ENCODE measurements at places on chromosomes 13 and 19. TPM values are rescaled to one million over a fixed set of nuclear protein-coding genes. Genes with fewer than 3 reads are reported as not detected.

DNA sequence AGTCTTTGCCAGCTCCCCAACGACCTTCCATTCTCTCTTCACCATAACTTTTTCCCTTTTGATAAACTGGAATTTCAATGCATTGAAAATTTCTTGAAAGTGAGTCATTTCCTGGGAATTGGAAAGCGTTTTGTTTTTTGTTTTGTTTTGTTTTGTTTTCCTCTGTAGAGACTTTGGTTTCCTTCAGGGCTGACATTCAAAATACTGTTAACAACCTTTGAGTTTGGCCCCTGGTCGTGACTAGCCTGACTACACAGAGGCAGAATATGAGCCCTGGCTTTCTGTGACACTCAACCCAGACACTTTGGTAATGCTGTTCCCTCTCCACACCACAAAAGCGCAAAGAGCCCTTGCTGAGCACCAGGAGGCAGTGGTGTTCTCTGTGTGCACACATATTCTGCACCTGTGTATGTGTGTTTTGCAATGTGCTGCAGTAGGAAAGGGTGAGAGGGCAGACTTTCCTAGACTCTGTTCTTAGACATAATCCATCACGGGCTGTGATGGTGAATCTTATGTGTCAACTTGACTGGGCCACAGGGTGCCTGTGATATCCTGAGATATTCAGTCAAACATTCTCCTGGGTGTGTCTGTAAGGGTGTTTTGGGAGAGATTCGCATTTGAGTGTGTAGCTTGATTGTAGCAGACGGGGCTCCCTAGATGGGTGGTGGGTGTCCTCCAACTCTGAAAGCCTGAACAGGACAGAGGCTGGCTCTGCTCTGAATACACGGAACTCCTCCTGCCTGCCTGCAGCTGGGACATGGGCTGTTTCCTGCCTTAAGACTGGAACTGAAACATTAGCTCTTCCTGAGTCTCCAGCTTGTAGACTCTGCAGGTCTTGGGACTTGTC, 29.5 kb upstream of the ANKRD10 start:
- no peak overlapping the region for H3K27ac ChIP-seq
- DNase-seq: peak; percentile 37
- no peak overlapping the region for H3K4me3 ChIP-seq
- no peaks in the 10 kb centered on the region for H3K27me3 ChIP-seq
- H3K4me1 ChIP-seq: no peaks in the 10 kb centered on the region

DNA sequence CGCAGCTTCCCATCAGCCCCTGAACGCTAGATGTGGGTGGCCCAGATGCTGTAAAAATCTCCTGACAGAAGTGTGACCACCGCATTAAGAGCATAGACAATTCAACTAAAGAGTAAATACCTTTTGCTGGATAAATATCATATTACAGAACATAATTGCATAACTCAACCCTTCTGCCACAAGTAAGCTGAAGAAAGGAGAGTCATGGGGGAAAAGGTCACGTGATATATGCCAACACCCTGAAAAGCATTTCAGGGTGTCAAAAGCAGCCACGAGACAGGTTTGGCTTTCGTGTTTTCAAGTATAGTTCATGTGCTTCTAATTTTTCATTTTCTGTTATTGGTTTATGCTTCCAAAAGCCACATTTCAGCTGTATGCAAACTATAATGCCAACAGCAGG, 71.3 kb downstream of the LHFPL6 start:
- H3K27me3 ChIP-seq: no peaks in the 10 kb centered on the region
- no peaks in the 10 kb centered on the region for H3K4me1 ChIP-seq
- no peak overlapping the region for H3K27ac ChIP-seq

DNA sequence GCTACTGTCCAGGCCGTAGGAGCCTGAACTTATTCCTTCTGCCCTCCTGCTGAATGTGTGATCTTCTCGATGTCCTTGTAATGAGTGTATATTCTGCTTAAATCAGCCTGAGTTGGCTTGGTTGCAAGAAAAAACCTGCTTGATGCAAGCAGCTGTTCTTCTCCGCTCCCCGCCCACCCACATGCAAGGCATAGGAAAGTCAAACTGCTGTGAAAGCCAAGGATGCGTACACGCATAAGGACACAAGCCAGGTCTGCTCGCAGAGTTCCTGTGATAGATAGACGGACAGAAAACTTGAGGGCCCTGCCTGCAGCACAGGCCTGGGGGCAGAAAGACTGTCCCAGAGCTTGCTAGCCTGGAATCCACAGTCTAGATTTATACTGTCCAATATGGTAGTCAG, 101.1 kb downstream of the DNAJC15 start:
- no peaks in the 10 kb centered on the region for H3K27me3 ChIP-seq
- DNase-seq: no peak
- H3K36me3 ChIP-seq: no peaks in the 10 kb centered on the region

DNA sequence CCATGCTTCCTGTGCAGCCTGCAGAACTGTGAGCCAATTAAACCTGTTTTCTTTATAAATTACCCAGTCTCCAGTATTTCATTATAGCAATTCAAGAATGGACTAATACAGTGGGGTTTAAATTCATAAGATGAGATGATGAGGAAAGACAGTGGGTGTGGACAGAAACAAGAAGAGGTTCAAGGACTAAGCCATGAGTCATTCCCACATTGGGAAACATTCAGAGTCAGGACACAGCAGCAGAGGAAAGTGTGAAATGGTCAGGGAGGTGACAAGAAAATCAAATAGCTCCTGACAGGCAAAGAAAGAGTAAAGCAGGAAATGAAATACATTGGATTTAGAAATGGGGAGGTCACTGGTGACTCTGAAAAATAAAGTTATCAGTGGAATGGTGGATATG, 9.1 kb downstream of the ZNF841 start:
- no peak for DNase-seq
- no peaks in the 10 kb centered on the region for H3K4me1 ChIP-seq
- H3K27ac ChIP-seq: no peak overlapping the region
- no peaks in the 10 kb centered on the region for H3K27me3 ChIP-seq
- H3K36me3 ChIP-seq: peaks cover 47% of the 10 kb centered on the region

The KLK14 gene
- total RNA-seq: 1.3 TPM

The IL12RB1 gene
- 90.1 TPM for total RNA-seq

Data from natural killer cell (primary cell).